ENCODE measurements at places on chromosomes 4 and X.
A peak's percentile ranks its signal among the peaks of the same experiment; 100 is the strongest.

GRCh38 chr4:24965627-24966026 lies 52.8 kb upstream of the CCDC149 start:
- no peak for DNase-seq

- no peak for DNase-seq
These were observed 79.3 kb downstream of the CLDN22 start for GRCh38 chr4:183240581-183241321.

DNA sequence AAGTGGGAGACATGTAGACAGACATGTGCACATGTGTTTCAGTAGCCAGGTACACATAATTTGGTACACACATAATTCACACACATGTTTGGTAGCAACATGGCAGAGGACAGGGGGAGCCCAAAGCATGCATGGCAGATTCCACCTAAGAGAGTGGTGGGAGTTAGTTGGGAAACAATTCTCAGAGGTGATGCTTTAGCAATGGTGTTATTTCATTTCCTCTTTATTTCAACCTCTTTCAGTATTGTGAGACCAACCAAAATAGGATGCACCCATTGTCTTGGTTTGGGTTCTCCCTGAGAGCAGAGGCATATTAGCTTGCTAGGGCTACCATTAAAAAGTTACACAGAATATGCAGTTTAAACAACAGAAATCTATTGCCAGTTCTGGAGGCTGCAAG lies 92.2 kb upstream of the ANXA3 start:
- DNase-seq = no peak

DNA sequence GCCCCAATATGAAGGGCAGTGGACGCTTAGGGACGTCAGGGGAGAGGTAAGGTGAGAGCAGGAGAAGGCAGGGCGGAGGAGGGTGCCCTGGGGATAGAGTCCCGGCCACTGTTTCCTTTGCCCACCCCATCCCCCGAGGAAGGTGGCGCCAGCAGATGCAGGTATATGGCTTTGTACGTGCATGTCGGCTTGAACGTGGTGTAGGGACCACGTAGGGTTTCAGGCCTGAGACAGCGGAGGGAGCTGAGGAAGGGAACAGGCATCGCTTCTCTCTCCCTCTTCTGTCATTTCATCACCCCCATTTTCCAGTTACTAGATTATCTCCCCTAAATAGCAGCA lies 97.9 kb downstream of the PHKA2 start:
- DNase-seq = peak; percentile 46

DNA sequence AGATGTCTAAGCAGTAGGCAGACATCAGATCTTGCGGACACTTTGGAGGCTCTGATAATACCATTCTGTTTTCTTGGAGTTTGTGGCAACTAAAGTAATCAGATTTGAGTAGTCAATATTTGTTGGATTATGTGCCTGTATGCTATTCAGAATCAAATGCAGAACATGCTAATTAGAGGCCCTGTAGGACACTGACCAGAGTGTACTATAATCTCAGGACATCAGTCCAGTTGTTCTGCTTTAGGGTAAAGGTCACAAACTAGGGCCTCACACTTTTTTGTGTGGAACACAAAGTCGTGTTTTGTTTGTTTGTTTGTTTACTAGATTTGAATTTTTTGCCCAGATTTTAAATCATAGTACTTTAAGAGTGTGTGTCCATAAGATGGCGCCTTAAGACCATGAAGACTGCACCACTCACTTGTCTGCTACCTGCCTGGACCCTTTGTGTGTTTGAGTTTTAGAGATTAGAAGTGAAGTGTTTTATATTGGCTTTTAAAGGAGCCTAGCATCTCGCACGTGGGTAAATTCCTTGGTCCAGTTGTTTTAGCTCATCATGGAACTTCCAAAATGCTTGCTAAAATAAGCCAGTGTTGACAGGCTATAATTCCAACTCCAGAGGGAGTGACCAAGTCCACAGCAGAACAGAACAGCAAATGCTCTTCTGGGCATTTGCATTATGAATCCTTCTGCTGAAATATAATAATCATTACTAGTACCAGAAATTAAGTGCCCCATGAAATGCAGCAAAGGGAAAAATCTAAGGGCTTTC lies 34.7 kb downstream of the IL13RA1 start:
- no peak for DNase-seq

DNA sequence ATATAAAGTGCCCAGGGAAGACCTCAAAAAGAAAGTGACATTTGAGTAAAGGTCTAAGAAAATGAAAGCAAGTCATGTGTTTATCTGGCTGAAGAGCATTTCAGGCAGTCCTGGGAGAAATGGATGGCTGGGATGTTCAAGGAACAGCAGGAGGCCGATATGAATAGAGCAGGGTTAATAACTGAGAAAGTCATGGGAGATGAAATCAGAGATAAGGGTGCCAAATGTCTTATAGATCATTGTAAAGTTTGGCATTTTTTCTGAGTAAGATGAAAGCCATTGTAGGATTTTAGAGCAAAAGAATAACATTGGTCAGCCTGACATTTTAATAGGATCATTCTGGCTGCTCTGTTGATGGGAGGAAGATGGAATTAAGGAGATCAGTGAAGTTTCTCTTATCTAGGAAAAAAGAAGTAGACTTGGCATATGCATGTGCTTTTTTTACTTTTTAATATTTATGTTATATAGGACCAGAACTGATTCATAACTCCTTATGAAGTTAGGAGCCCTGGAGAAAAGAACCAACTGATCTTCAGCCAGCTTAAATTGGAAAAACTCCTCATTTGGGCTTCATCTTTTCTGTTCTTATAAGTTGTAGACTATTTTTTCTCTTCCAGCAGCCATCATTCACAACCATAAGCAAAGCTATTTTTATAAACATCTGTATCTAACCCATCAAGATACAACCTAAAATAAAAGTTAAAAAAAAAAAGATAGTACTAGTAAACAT lies 18.6 kb downstream of the AIMP1 start:
- no peak for DNase-seq

GRCh38 chr4:185318679-185319078 lies 77.0 kb downstream of the LRP2BP start:
- no peak for DNase-seq

- DNase-seq = no peak
These were observed 3.1 kb upstream of the TSPAN5 start for GRCh38 chr4:98661371-98662054.

DNA sequence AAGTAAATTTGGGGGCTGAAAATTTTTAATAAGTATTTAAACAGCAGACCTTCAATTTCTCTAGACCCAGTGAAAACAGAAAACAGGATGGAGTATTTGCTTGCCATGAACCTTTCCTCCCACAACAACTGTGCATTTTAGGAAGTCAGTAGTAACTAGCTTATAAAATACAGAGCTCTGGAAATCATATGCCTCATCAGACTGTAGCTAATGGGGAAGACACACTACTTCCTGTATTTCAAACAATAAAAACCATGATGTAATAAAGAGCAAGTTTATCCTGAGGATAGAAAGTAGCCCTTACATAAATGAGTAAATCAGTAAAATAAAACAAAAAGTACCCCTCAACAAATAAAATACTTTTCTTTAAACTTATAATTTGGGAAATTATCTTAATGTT lies 280.1 kb upstream of the ZFP42 start:
- no peak for DNase-seq

DNA sequence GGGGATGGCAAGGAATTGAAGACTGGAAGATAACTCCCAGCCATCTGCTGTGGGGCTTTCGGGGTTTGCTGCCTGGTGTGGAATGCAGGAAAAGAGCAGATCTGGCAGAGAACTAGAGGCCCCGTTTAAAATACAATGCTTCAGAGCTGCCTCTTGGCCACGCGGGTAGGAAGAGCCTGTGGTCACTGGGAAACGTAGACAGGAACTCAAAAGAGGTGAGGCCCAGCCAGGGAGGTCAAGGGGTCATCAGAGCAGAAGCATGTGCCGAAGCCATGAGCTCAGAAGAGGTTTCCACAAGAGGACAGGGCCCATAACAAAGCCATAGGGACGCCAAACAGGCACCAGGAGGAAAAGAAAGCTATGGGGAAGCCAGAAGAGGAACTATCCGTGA lies 14.5 kb upstream of the STS start:
- DNase-seq = no peak

DNA sequence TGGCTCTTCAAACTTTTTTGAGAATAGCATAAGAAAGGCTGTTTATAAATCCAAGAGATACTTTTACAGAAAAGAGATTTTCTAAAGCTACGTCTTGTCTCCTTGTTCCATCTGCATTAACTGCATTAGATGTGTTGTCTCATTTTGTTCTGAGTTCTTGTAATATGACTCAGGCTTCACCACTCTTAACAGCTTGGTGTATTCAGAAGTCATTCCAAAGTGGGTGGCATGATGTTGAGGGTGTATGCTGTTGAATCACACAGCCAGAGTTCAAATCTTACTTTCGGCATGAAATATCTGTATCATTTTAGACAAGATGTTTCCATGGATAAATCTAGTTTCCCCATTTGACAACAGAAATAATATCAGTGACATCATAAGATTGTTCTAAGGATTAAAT lies 30.1 kb downstream of the SYTL5 start:
- DNase-seq = no peak

- no peak for DNase-seq
These were observed 60.8 kb downstream of the PPM1K start for GRCh38 chr4:88223516-88223915.

GRCh38 chr4:41143311-41144039 lies 70.9 kb downstream of the APBB2 start:
- no peak for DNase-seq

DNA sequence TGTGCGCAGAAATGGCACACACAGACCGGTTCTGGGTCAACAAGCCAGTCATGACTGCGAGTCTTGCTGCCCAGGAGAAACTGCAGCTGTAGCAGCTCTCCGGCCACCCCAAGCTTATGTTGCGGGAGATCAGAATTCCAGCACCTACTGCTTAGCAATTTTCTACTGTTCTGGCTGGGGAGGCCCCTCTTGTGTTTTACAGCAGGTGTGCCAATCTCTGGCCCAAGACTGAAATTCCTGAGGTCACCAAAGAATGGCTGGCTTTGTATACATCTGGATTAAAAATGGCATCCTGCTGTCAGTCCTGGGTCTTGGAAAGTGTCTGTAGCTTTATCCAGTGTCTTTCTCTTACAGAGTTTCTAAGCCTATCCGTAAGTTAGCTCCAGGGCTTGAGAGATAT lies 68.9 kb upstream of the TRAM1L1 start:
- DNase-seq = no peak

GRCh38 chrX:23900220-23900797 lies 7.4 kb downstream of the APOO start:
- DNase-seq = no peak

DNA sequence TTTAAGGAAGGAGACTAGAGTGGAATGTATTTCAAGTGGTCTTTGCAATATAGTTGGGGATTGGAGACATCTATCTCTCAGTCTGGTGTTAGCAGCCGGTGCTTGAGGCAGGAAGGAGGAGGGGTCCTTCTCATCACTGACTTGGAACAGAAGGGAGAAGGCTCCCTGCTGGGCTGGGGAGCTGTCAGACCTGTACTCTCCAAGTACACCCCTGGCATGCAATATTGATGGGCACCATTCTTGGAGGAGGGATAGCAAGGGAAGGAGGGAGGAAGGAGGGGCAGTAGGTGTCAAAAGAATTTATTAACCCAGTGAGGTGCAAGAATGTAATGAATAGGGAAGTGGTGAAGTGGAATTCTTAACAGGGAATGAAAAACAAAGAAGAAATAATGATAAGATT lies 338.8 kb downstream of the UNC5C start:
- DNase-seq = no peak

GRCh38 chr4:123235431-123235830 lies 161.2 kb upstream of the SPRY1 start:
- no peak for DNase-seq

DNA sequence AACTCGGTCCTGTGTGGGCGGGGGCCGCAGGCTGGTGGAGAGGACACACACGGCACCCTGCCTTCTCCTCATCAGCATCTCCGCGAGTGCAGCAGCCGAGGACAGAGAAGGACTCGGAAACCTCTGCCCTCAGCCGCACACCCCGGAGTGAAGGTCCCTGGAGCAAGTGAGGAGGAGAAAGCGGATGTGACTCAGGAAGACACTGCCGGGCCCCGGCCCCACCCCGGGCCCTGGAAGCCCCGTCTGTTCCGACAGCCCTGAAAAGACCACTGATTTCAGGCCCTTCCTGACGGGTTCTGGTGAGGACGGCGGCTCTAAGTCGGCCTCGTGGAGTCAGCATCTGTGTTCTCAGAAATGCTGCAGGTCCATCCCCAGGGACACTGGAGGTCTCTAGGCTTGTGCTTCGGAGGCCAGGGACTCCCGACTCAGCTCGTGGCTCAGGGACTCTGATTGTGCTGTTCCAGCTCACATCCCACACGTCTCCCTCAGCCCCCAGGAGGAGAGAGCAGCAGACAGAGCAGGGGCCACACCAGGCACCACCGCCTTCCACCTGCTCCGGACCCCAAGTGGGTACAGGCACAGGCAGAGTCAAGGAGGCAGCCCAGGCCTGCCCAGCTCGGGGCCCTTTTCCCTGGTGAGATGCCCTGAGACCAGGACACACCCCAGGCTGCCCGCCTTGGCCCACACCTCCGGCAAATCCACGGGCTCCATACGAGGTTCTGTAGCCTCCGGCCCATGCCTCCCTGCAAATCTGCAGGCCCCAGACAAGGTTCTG lies 134.5 kb upstream of the NKX1-1 start:
- no peak for DNase-seq

DNA sequence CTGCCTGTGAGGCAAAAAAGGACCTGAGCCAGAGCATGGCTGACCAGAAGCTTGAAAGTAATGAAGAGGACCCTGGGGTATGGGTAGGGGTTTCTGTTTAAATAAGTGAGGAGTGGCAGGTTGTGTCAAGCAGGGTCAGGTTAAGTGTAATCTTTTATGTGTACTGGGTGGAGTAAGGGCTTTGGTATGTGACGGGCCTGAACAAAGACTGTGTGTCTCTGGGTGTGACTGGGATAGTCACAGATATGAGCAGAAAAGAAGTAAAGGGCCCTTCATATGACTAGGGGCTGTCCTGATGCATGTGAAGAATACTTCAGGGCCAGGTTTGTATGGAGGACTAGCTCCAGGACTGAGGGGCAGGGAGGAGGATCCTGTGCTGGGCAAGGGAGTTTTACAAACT lies 82.4 kb downstream of the ITIH6 start:
- DNase-seq = no peak

GRCh38 chr4:177511611-177512010 lies 69.4 kb upstream of the AGA start:
- no peak for DNase-seq

DNA sequence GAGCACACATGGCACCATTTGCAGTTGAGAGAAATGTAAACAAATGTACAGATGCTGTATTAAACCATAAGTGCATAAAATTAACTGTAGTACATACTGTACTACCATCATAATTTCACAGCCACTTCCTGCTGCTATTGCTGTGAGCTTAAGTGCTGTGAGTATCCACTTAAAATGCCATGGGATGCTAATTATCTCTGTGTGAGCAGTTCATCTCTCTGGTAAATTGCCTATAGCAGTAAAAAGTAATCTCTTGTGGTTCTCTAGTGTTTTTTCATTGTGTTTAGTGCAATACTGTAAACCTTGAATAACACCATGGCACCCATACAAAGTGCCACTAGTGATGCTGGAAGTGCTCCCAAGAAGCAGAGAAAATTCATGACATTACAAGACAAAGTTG lies 9.9 kb upstream of the SCOC start:
- DNase-seq = no peak

DNA sequence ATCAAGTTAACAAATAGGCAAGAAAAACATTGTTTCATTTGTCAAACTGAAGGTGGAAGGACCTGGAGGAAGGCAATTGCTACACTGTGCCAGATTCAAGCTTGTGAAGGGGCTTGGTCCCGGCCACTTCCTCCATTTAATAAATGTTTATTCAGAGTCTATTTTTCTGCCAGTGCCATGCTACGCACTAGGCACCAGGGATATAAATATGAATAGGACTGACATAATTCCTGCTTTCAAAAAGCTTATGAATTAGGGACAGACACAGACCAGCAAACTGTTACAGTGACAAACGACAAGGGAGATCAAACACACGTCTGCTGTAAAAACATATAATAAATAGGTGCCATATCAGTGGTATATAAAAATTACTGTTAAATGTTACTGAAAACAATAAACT lies 571 bp downstream of the TLR6 start:
- no peak for DNase-seq

Data from activated T-cell treated with anti-CD3 and anti-CD28 coated beads, Interleukin-2, amount 50 U/mL, for 24 hours (primary cell).